Activated CD8-positive, alpha-beta memory T cell treated with anti-CD3 and anti-CD28 coated beads for 24 hours (primary cell): ENCODE measurements at places on chromosomes 11 and 22.

- no peak for DNase-seq
Measured at GRCh38 chr11:120343429-120343828, 7.2 kb downstream of the ARHGEF12 start.

- DNase-seq: peak; percentile 21
Measured at GRCh38 chr22:47594836-47595521, 832.5 kb downstream of the TBC1D22A start.

GRCh38 chr22:38832005-38832978 lies 11.5 kb downstream of the NPTXR start:
- no peak for DNase-seq

DNA sequence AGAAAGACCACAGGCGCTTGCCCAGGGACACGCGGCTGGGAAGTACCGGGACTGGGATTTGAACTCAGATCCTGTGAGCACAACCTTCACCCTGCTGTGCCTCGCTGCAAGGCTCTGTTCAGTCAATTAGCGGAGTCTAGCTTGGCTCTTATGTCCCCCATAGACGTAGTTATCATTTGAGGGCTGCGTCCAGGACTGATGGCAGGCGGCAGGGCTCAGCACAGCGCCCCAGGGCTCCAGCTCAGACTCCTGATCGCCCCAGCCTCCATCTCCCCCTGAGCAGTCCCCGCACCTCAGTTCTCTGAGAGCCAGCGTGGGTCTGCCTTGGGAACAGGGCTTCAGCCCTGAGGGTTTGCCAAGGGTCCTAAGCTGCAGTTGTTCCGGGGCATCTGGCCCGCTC lies 19.8 kb downstream of the MRGPRG start:
- no peak for DNase-seq

GRCh38 chr22:33271390-33272161 lies 213.4 kb upstream of the SYN3 start:
- no peak for DNase-seq

GRCh38 chr11:69313992-69314391 lies 20.0 kb downstream of the MYEOV start:
- DNase-seq: no peak

- no peak for DNase-seq
Measured at GRCh38 chr11:114298710-114299109, 2.5 kb downstream of the NNMT start.

DNA sequence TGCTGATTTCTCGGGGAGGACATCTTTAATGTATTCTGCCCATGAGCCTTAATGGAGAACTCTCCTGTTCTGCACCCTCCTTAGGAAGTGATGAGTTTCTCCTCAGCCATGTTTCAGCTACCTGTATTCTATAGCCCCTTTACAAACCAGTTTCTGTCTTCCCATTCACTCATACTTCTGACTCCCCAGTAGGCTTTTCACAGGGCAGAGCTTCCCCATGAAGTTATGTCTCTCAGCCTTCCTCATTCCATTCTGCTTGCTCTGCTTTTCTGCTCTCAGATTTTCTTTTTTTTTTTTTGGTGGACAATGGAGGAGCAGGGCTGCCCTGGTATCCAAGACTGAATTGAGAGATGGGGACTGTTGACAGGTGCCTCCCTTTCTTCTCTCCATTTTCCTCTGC lies 4.3 kb upstream of the OR52R1 start:
- no peak for DNase-seq

- DNase-seq: peak; percentile 67
Measured at GRCh38 chr11:2886191-2886894, 768 bp upstream of the CDKN1C start.

DNA sequence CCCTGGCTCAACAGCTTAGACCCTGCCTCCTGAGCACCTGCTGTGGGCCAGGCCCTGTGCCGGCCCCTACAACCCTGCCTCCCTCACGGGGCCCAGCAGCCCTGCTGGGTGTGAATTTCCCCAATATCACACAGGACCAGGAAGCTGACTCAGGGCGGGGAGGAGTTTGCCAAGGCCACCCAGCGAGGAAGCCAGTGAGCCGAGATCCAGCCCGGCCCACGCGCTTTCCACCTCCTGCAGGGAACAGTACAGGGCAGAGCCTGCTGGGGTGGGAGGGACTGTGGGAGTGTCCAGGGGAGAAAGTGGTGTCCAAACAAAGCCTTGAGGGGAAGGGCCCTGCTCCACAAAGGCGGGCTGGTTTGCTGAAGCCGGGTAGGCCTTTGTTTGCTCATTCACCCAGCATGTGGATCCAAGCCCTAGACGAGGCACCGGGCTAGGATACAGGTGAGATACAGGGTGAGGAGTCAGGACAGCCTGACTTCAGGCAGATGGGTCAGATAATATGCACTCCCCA lies 26.8 kb downstream of the RPL3 start:
- no peak for DNase-seq
